ENCODE measurements at places on chromosomes 13 and 19.

- DNase-seq: no peak
These were observed 3.0 kb upstream of the PGLYRP1 start for GRCh38 chr19:46025835-46026234.

GRCh38 chr19:54096617-54097106 lies 3.9 kb downstream of the OSCAR start:
- no peak for DNase-seq

- DNase-seq: no peak
These were observed 95.3 kb upstream of the MLNR start for GRCh38 chr13:49124693-49125304.

DNA sequence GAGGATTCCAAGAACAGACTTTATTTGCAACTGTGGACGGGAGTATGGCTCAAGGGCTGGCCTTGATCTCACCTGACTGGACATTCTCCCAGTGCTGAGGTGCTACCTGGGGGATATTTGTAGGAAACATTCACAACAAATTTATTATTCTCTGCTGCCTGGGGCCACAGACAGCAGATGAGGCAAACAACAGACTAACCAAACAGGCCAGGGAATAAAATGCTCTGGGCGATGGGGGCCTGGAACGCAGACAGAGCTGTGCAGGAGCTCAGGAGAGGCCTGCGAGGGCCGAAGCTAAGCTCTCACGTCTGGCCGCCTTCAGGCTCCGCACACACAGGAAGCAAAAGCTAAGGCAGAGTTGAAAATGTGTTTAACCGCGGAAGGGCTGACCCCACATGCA lies 7.8 kb downstream of the PLPP2 start:
- no peak for DNase-seq

- no peak for DNase-seq
These were observed 458.9 kb downstream of the SLITRK1 start for GRCh38 chr13:83423381-83423780.

- DNase-seq: no peak
These were observed 2155.9 kb downstream of the PCDH9 start for GRCh38 chr13:65074248-65074647.

DNA sequence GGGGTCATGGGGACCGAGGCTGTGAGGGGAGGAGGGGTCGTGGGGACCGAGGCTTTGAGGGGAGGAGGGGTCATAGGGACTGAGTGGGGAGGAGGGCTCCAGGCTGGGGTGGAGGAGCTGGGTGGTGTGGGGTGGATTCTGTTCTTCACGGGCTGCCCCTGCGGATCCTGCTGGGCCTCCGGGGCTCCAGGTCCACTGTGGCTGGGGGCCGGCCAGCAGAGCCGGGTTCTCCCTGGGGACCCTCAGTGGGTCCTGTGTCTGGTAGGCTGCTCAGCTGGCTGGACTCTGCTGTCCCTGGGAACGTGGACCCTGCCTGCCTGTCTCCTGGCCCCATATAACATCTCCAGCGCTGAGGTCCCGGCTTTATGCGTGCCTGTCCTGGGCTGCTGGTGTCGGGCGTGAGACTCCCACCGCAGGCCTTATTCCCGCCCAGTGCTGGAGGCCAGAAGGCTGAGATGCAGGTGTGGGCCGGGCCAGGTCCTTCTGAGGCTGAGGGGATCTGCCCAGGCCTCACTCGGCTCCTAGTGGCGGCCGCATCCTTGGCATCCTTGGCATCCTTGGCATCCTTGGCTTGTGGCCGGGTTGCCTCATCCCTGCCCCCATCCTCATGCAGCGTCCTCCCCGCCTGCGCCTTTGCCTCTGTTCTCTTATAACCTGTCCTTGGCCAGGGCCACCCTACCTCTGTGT lies 19.8 kb upstream of the GNA15 start:
- no peak for DNase-seq

DNA sequence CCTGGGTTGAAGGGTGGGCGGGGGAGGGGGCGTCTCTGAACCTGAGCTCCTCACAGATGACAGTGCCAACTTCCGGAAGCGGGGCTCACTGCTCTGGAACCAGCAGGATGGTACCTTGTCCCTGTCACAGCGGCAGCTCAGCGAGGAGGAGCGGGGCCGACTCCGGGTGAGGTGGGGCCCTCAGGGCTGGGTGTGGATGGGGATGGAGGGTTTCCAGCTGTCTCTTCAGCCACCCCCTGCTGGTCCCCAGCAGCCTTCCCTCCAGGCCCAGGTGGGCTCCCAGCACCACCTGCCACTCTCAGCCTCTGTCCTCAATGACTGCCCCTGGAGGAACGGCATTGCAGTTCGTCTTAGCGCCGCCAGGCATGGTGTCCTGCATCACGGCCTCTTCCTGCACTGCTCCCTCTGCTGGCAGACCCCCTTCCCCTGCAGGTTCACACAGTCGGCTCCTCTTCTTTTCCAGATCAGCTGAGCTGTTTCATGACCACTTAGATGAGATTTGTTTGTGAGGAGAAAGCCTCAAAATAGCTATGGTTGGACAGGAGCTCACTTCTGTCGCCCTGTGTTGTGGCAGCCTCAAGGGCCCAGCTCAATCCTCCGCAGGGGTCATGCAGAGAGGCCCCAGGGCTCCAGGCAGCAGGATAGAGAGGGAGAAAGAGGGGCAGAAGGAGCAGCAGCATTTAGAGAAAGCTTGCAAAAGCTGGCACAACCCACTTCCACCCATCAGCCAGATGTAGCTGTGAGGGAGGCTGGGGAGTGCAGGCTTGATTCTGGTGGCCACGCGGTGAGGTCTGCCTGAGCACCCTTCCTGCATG lies 2.5 kb upstream of the GARIN5A start:
- DNase-seq: peak; percentile 30

DNA sequence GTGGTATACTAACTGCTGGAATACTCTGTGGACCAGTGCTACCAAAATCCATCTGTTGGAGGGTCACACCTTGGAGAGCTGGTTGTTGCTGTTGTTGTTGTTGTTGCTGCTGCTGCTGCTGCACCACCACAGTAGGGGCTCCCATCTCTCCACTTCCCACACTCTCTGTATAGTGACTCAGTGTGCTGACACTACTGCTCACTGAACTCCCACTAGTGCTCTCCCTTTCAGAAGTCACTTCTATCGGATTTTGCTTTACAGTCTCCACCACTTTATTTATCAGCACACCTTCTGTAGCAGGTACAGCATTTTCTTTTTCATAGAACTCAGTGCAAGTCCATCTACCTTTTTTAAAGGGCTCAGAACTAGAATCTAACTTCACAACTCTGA lies 1.7 kb downstream of the TSC22D1 start:
- DNase-seq: no peak

GRCh38 chr13:68232351-68233130 lies 1002.4 kb upstream of the PCDH9 start:
- DNase-seq: no peak

GRCh38 chr13:94703271-94703670 lies 9.1 kb downstream of the SOX21 start:
- DNase-seq: no peak

- DNase-seq: no peak
These were observed 151.6 kb downstream of the FOXO1 start for GRCh38 chr13:40514802-40515201.

- no peak for DNase-seq
These were observed 269.1 kb upstream of the EDNRB start for GRCh38 chr13:78187781-78188180.

Measured in activated naive CD8-positive, alpha-beta T cell treated with anti-CD3 and anti-CD28 coated beads, Interleukin-2, amount 50 U/mL, for 24 hours (primary cell).